ENCODE measurements at places on chromosomes 13 and 19. TPM values are rescaled to one million over a fixed set of nuclear protein-coding genes. Genes with fewer than 3 reads are reported as not detected.
A peak's percentile ranks its signal among the peaks of the same experiment; 100 is the strongest.

- peaks cover 46% of the 10 kb centered on the region for H3K27me3 ChIP-seq
- DNase-seq, result peak; percentile 97
- peaks cover 18% of the 10 kb centered on the region for H3K4me1 ChIP-seq
- H3K27ac ChIP-seq, result peak within 1 kb of the TSS; percentile 88
Measured at GRCh38 chr19:11798391-11799330, at the start of gene ZNF491. TSS of gene ZNF491 (plus strand) at chr19:11798523. CDS start at chr19:11805954, 7,431 bp downstream.

DNA sequence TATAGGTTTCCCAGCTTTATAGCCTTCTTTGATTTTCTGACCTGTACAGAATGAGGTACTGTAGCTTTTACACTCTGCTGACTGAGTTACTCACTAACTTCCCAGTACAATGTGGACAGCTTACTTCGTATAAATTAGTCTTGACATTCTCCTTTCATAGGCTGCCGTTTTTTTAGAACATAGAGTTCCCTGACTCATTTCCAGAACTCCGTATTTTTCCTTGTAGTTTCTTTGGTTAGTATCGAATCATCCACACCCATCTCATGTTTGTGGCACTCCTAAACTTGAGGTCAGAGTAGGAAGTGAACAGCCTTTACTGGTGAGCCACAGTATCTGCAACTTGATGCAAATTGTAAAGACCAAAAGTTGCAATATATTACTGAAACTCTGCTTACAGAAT, 303.9 kb downstream of the SLITRK5 start:
- H3K4me1 ChIP-seq, result no peaks in the 10 kb centered on the region
- no peaks in the 10 kb centered on the region for H3K27me3 ChIP-seq
- H3K27ac ChIP-seq, result no peak overlapping the region
- DNase-seq, result no peak
- H3K4me3 ChIP-seq, result no peak overlapping the region

DNA sequence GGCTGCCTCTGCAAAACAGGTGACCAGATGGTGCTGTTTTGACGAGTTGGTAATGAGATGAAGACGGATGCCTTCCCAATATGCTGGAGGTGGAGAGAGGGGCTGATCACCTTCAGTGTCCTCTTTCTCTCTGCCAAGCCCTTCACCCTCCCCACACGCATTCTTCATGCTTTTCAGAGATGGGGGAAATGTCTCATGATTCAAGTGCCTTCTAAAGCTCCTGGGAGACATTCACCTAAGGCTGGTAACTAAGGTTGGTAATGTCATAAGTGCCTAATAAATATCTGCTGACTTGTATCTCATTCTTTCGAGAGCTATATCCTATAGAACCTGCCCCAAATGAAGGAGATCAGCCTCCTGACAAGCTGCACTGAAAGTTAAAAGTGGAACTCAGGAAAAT, 86.2 kb upstream of the MBNL2 start:
- H3K4me3 ChIP-seq, result no peak overlapping the region
- H3K36me3 ChIP-seq, result no peaks in the 10 kb centered on the region
- no peak for DNase-seq
- peaks cover 14% of the 10 kb centered on the region for H3K27me3 ChIP-seq
- H3K27ac ChIP-seq, result no peak overlapping the region
- peaks cover 2% of the 10 kb centered on the region for H3K4me1 ChIP-seq

DNA sequence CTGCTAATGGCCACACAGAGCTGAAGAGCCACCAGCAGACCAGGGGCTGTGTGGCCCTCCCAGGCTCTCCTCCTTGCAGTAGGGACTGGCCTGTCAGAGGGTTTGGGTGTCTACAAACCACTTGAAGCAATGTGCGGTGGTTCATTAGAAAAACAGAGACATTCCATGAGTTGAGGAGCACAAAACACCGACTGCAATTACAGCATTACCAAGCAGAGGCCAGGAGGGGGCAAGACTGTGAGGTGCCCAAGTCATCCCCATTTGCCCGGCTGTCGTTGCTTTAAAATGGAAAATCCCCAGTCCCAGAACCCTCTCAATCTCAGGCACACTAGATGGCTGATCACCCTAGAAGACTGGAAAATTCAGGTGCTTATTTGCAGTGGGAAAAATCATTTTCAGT, 15.0 kb downstream of the TMTC4 start:
- H3K27me3 ChIP-seq, result no peaks in the 10 kb centered on the region
- no peak for DNase-seq
- peaks cover 17% of the 10 kb centered on the region for H3K4me1 ChIP-seq
- no peak overlapping the region for H3K4me3 ChIP-seq

DNA sequence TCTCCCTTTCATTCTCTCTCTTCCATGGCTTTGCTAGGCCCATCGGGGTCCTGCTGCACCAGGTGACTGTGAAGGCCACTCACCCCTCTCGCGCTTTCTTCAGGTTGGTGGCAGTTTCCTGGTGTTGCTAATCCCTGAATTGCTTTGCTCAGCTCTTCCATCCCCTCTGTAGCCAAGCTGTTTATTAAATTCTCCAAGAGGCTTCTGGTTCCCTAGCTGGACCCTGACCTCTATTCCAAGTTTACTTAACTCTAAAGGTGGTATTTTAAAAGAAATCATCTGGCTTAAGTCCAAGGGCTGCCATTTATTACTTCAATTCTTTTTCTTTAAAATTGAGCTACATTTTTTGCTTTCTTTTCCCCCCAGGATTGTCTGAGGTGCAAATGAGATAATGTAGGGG, 32.7 kb upstream of the MICU2 start:
- no peaks in the 10 kb centered on the region for H3K4me1 ChIP-seq
- no peak overlapping the region for H3K27ac ChIP-seq
- 0 out of 2 replicates have a peak, but pooled peaks cover 2% of the 10 kb centered on the region for H3K36me3 ChIP-seq
- DNase-seq, result no peak

DNA sequence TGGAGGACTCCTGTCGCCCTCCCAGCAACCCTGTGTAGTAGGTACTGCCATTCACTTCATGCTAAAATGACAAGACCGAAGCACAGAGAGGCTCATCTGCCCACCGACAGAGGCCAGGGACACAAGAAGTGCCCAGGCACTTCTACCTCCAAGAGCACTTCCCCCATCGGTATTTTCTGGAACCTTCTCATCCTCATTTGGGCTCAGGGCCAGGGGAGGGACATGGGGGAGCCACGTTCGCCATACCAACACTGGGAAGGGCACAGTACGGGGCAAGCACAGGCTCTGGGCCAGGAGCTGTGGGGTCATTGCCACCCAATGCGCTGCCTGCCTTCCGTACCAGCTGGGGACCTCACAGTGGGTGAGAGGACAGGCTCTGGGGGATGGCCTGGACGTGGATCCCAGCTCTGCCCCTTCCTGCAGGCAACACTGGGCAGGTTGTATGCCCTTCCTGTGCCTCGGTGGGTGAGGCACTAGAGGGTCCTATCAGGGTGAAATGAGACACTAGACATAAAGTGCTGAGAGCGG, 21.3 kb upstream of the CCNP start:
- no peaks in the 10 kb centered on the region for H3K27me3 ChIP-seq
- peaks cover 10% of the 10 kb centered on the region for H3K4me1 ChIP-seq
- H3K4me3 ChIP-seq, result no peak overlapping the region

- H3K36me3 ChIP-seq, result peaks cover 49% of the 10 kb centered on the region
- no peak overlapping the region for H3K27ac ChIP-seq
- no peak for DNase-seq
- no peaks in the 10 kb centered on the region for H3K4me1 ChIP-seq
- H3K27me3 ChIP-seq, result peaks cover 93% of the 10 kb centered on the region
- H3K4me3 ChIP-seq, result no peak overlapping the region
Measured at GRCh38 chr19:27754700-27755099, 1458.3 kb downstream of the UQCRFS1 start.

The HIPK4 gene
- 0.31 TPM for total RNA-seq
